Natural killer cell (primary cell): ENCODE measurements at places on chromosomes 6 and 20. TPM values are rescaled to one million over a fixed set of nuclear protein-coding genes. Genes with fewer than 3 reads are reported as not detected.

LY86 gene
- total RNA-seq = 2.2 TPM

NOX3 gene
- total RNA-seq = not detected

TFB1M gene
- total RNA-seq = 14.1 TPM

HAO1 gene
- not detected for total RNA-seq

KHDC1L gene
- total RNA-seq = not detected

PEX6 gene
- 9.9 TPM for total RNA-seq

SMLR1 gene
- not detected for total RNA-seq

SCUBE3 gene
- not detected for total RNA-seq

OR12D3 gene
- not detected for total RNA-seq

ZNF451 gene
- 131 TPM for total RNA-seq

HLA-DMB gene
- total RNA-seq = 23.0 TPM

REM1 gene
- total RNA-seq = not detected

- DNase-seq = no peak
These were observed 7.5 kb upstream of the TMEM14B start for GRCh38 chr6:10740061-10740460.

DNA sequence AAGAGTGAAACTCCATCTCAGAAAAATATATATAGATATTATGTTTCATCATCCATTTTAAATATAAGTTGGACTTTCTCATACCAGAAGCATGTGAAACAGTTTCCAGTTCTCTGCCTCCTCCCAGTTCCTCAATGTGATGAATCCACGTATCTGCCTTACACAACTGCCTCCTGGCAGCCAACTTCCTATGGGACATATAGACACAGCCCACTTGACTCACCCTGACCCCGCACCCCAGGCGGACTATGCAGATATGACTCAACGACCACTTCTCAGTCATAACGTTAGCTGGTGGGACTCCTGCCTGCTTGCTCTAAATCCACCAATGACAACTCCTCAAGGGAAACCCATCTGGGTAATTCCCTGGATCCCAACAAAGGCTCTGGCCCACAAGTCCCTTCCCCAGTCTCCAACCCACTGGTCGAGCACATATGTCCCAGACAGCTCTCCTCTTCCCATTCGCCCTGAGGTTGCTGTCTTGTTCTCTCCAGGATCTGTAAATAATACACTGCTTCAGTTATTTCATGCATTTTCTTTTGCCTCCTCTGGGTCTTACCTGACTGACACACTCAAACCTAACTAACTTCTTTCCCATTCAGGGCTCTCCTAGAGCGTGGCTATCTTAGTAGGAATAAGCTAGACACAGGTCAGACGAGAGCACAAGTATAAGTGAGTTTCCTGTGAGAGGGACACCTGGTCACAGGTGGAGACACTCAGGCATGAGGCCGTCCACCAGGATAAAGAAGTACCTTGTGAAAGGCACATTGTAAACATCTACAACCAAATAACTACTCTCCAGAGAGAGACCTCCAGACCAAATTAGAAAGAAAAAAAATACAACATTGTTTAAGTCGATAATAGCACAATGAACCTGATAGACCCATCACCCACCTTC is 548.5 kb downstream of the CD83 start:
- DNase-seq = no peak

GRCh38 chr6:131122007-131122406 is 13.3 kb upstream of the AKAP7 start:
- DNase-seq = no peak

DNA sequence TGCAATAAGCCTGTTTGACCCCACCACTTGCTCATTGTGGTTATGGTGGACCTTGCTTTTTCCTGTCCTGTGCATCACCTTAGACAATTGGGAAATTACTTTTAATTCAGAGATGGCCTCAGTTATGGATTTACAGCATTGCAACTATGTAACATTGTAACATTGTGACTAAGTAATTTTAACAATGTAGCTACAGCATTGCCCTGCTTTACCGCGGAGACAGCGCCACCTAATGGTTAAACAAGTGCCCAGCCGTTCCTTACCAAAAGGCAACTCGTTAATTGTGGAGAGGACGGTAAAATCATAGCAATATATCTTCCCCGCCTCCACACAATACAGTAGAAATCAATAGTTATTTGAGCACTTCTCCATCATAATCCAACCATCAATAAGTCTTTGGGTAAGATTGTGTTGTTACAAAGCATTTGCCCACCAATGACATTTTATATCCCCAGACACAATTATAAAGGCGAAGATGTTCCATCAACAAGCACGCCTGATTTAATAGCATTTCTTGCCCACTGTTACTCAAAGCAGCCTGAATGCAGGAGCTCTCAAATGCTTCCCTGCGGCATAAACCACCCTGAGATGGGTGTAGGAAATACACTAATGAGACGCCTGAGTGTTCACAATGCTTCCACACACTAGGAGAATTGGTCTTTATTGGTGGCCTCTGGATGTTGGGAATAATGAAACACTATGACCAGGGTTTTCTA is 93.7 kb downstream of the PROKR2 start:
- peak; percentile 72 for DNase-seq

GRCh38 chr20:11529047-11529446 is 388.6 kb upstream of the BTBD3 start:
- no peak for DNase-seq

GRCh38 chr20:46994341-46994740 is 99.7 kb downstream of the EYA2 start:
- peak; percentile 31 for DNase-seq

DNA sequence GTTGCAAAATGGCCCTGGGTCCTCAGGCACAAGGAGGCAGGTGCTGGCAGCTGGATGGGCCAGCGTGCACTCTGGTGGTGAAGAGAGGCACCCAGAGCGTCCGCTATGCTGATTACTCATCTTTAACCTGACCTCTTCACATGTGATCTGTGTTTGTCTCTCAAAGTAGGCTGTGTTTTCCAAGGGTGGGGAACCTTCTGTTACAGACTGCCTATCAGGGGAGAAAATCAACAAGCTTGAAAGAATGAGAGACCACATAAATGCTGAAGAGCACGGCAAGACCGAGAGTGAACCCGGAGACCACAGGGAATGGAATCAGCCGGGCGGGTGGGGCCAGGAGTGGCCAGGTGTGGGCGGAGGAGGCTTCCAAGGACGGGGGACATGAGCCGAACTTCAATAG is 16.2 kb downstream of the BNIP5 start:
- DNase-seq = no peak

DNA sequence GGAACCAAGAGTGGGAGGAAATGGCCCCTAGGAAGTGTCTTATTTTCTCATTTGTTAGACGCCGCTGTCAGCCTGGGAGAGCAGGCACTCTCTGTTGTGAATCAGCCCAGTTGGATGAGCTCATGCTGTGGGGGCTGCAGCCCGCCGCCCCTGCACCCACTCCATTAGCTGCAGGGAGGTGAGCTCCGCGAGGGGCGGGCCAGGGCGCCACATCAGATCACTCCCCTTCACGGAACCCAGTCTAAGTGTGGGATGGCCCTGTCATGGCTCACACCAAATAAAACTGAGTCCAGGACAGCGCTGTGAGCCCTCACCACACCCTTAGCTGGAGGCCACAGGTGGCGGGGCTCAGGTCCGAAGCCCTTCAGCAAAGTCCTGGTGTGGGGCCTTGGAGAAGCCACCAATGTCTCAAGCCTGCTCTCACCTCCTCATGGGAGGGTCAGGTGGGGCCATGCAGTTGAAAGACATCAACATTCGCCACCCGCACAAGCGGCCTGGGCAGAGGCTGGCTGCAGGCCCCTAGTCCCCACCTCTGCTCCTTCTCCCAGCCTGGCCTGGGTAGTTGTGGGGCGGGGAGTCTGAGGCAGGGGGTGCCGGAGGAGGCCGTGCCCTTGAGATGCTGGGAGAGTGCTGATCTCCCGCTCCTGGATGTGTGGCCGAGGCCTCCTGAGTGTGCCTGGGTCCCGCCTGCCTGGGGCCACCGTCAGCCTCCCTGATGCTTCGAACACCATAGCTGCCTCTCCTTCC is 66.2 kb upstream of the SLCO4A1 start:
- no peak for DNase-seq

DNA sequence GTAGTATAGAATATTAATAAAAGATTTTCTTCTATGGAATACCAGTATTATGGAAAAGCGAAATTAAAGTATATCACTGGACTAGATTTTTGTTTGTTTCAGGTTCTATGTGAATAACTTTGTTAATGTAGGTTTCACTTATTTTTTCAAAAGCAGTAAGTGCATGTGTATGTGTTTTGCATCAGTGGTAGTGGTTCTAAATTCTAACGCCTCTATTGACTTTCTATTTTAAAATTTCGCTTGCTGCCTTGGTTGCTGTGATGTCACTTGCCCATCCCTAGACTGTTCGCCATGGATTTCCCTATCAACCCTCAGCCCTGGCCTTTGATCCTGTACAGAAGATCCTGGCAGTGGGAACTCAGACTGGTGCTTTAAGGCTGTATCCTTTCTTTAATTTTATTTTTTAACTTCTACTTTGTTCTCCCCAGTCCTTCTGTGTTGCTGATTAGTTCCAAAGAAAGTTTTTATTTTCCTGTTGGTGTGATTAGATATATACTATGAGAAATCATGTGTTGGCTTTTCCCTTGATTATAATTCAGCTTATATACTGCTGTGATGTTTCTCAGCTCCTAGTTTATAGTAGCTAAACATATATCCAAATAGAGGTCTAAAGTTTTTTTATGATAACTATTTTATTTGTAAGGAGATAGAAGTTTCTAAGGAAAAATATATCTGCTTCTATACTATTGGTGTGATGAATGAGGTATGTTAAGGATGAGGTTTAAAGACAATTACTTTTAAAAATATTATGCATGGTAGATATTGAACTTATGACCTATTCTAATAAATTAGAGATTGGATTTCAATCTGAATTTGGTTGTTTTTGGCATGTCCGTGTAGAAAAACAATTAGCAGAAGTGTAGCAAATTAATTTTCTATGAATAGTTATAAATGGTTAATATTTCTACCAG is 1.7 kb downstream of the STXBP5 start:
- DNase-seq = no peak

DNA sequence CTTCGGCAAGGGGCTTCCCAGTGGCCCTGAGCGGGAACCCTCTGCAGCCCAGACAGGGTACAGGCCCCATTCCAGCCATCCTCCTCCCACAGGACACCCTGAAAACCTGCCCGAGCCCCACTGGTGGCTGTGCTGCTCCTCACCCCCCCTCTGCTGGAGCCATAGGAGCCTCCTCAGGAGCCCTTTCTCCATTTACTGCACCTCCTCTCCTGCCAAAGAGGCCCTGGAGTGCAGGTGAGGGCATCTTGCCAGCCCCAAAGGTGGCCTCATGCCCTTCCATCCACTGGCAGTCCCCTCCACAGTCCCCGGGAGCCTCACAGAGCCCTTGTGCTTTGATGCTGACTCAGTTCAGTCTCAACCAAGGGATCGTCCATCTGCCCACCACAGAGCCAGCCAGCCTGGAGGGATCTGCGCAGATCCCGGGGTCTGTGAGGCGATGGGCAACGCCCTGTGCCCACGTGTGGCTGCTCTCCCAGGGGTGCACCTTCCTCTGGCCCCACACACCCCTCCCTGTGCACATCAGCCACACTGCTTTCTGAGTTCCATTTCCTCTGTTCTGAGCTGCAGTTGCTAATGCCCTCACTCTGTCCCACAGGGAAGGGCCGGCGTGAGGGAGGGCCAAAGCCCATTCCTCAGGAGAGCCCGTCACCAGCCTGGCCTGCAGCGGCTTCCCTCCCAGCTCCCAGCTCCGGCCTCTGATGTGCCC is 228.5 kb downstream of the DLL1 start:
- peak; percentile 12 for DNase-seq

- no peak for DNase-seq
These were observed 48.2 kb upstream of the RALY start for GRCh38 chr20:33945391-33946081.

DNA sequence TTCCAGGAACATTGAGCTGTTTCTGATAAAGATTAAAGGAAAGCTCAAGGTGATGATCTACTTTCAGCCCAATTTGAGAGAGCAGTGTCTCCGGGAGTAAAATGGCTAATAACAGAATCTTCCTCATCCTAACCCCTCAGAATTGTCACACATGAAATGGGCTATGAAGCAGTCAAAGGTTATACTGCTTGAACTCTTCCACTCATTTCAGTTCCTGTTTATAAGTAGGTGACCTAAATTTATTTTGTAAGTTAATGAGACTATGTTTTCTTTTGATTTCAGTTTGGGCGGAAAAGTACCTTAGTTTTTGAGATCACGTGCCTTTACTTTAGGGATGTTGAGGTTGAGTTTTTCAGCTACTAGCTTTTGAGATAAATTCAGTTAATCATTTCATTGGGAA is 47.2 kb downstream of the QKI start:
- peak; percentile 28 for DNase-seq

DNA sequence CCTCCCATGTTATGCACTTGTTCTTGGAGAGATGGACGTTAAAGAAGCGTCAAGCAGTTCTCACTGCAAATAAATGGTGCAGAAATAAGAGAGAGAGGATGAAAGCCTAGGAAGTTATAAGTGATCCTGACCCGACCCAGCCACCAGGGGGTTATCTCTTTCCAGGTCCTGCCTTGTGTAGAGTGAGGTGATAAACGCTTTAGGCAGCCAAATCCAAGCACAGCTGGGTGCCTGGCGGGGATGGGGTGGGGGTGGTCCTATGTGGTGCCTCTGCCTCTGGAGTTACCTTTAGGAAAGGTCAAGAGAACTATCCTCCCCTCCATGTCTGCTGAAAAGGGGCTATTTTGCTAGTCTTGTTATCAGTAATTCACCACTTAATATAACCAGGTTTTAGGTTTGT is 9.2 kb upstream of the TFAP2A start:
- no peak for DNase-seq

DNA sequence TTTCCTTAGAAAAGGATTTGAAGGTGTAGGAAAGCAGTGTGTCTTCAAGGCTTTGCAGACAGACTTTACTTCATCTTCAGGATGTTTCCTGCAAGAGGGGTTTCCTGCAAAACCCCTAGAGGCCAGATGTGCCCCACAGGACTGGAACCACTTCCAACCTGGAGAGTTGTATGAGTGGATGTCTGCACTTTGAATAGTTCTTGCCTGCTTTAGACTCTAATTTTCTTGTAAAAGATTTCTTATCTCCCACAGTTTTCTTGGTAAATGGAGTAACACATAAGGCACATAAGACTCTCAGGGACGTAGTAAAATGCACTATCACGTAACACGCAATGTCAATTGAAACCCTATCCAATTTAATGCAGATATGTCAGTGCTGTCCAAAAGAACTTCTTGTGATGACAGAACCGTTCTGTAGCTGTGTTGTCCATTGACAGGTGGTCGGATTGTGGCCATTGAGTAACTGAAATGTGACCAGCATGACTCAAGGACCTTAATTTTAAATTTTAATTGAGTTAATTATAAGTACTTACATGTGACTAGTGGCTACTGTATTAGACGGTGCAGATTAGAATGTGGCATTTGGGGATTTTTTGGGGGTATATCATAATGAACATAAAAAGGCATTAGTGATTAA is 118.7 kb downstream of the JARID2 start:
- no peak for DNase-seq

DNA sequence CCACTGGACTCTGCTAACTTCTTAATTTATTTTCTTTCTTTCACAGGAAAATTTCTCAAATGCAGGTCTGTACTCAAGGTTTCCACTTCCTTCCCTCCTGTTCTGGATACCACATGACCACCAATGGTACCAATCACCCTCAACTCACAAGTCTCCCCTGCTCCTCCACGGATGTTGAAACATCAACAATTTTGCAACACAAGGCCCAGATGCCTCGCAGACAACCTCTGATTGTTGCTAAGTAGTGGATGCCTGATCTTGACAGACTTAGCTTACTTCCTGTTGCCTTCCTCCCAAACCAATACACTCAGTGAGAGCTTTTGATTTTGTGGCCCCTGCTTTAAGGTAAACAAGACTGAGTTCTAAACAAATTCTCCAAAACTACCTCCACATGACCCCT is 146.6 kb downstream of the FRK start:
- no peak for DNase-seq
